ENCODE measurements at places on chromosomes 16 and 17. TPM values are rescaled to one million over a fixed set of nuclear protein-coding genes. Genes with fewer than 3 reads are reported as not detected.

TK2 gene
- total RNA-seq = 36.2 TPM

NT5M gene
- 1.1 TPM for total RNA-seq

MPG gene
- total RNA-seq = 38.5 TPM

PLXDC1 gene
- total RNA-seq = 19.5 TPM

UMOD gene
- total RNA-seq = not detected

Measured in lower lobe of right lung (tissue), 2 donors.